ENCODE measurements at places on chromosomes 5 and 9. TPM values are rescaled to one million over a fixed set of nuclear protein-coding genes. Genes with fewer than 3 reads are reported as not detected.
A peak's percentile ranks its signal among the peaks of the same experiment; 100 is the strongest.

DNA sequence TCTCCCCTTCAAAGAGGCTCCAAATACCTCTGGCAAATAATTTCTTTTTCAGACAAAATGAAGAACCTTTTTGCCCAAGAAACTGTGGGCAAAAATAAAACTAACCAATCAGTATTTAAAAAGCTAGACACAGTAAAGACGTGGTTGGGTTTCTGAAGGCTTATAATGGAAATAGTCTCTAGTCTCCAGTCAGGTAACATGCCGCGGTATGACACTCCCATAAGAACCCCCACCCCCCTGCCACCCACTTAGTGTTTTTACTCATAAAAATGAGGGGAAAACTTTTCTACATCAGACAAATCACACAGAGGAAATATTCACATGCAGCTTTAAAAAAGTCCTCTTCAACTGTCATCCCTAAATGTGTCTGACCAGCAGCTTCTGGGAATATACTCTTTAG, 105.3 kb downstream of the THBS4 start:
- peaks cover 12% of the 10 kb centered on the region for H3K36me3 ChIP-seq
- H3K4me1 ChIP-seq, result peaks cover 12% of the 10 kb centered on the region
- H3K27ac ChIP-seq, result no peak overlapping the region
- H3K4me3 ChIP-seq, result no peak overlapping the region
- DNase-seq, result no peak
- H3K27me3 ChIP-seq, result peaks cover 3% of the 10 kb centered on the region

DNA sequence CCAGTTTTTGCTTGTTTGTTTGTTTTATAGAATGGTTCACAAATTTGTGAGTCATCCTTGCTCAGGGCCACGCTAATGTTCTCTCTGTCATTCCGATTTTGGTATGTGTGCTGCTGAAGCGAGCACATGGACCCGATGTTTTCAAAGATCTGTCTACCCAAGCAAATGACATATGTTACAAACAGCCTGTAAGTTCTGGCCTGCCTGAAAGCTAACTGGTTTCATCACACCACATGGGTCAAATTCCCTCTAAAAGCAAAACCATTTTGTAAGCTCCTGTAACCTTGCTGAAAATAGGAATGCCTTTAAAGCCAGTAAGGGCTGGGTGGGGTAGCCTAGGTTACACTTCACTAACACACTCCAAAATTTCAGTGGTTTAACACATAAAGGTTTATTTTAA, 25.4 kb downstream of the DMRT3 start:
- no peak overlapping the region for H3K27ac ChIP-seq
- H3K4me3 ChIP-seq, result no peak overlapping the region
- peak; percentile 17 for DNase-seq

DNA sequence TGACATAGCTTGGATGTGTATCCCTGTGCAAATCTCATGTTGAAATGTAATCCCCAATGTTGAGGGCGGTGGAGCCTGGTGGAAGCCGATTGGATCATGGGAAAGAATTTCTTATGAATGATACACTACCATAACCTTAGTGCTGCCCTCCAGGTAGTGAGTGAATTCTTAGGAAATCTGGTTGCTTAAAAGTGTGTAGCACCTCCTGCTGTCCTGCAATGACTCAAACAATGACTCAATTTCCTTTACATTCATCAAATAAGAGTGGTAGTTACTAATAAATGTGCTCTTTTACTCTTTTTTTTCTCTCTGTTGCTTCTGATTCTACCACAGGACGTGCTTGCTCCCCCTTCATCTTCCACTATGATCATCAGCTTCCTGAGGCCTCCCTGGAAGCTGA, 1696.0 kb upstream of the CDH9 start:
- no peaks in the 10 kb centered on the region for H3K36me3 ChIP-seq
- no peak overlapping the region for H3K27ac ChIP-seq
- no peaks in the 10 kb centered on the region for H3K4me1 ChIP-seq
- no peak overlapping the region for H3K4me3 ChIP-seq
- H3K27me3 ChIP-seq, result no peaks in the 10 kb centered on the region

GRCh38 chr9:98809311-98810101, 2.0 kb downstream of the GALNT12 start:
- DNase-seq, result no peak
- H3K4me1 ChIP-seq, result peaks cover 26% of the 10 kb centered on the region
- H3K27ac ChIP-seq, result no peak overlapping the region
- peaks cover 5% of the 10 kb centered on the region for H3K36me3 ChIP-seq
- peaks cover 59% of the 10 kb centered on the region for H3K27me3 ChIP-seq

DNA sequence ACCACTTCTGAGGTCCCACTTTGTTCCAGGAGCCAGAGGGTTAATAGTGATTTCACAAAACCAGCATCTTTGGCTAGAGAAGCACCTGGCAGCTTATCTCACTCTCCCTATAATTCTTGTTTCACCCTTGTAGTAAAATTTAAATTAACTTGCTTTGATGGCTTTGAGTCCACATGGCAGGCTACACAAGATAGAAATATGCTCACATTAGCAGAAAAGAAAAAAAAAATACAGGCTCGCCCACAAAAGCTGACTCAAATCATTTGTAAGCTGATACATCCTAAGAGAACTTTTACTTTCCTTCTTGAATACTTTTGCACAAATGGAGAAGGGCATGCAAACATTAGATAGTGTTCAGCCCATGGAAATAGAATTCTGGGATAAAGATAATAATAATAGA, 36.2 kb downstream of the TNFSF15 start:
- no peak overlapping the region for H3K4me3 ChIP-seq
- peaks cover 11% of the 10 kb centered on the region for H3K27me3 ChIP-seq
- H3K4me1 ChIP-seq, result no peaks in the 10 kb centered on the region

DNA sequence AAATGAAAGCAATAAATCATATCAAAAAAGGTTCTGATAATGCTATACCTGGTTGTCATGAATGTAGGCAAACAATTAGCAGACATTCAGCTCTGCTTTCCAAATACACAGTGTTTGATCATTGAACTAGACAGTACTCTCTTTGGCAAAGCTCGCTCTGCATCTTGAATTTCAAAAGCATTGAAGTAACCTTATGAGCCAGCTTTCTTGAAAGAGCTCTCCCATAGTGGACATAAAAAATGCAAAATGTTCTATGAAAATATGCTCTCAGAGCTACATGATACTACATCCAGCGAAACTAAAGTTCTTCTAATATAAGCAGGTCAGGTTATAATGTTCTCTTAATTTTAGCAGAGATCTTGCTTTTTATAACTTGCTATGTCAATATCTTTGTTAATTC, 533.4 kb downstream of the CSNK1G3 start:
- DNase-seq, result no peak
- no peak overlapping the region for H3K27ac ChIP-seq
- no peaks in the 10 kb centered on the region for H3K36me3 ChIP-seq
- H3K4me3 ChIP-seq, result no peak overlapping the region
- no peaks in the 10 kb centered on the region for H3K27me3 ChIP-seq
- H3K4me1 ChIP-seq, result no peaks in the 10 kb centered on the region

DNA sequence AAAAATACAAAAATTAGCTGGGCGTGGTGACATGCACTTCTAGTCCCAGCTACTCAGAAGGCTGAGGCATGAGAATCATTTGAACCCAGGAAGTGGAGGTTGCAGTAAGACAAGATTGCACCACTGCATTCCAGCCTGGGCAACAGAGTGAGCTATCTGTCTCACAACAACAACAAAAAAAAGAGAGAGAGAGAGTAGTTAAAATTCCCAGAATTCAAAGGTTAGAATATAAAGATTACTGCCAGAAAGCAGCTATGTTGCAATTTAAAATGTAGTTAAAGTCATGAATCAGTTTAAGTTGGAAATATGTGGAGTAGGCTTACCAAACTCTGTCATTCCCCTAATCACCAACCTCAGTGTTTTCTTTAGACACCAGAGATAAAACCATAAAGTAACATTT, 58.7 kb upstream of the SUSD1 start:
- H3K27ac ChIP-seq, result peak overlapping the region; percentile 85
- peak overlapping the region; percentile 51 for H3K4me3 ChIP-seq
- H3K36me3 ChIP-seq, result peaks cover 18% of the 10 kb centered on the region
- DNase-seq, result peak; percentile 58
- peaks cover 10% of the 10 kb centered on the region for H3K4me1 ChIP-seq

DNA sequence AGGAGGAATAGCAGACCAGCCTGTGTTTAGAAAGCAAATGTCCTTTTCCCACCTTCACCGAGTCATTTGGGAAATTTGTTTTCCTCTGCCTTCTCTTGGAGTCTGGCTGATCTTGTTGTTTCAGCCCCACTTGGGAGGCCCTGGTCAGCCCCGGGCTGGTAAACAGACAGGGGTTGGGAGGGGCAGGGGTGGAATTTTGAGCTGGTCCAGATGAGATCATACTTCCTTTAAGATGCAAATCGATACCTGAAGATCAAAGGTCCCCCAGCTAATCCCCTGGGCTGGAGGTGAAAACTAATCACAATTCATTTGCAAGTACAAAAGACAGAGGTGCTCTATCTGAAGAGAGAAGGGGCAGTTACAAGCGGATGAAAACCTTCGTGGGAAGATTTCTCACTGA, 118.4 kb downstream of the PAPPA start:
- no peak for DNase-seq
- peaks cover 39% of the 10 kb centered on the region for H3K36me3 ChIP-seq
- no peak overlapping the region for H3K27ac ChIP-seq
- no peak overlapping the region for H3K4me3 ChIP-seq

DNA sequence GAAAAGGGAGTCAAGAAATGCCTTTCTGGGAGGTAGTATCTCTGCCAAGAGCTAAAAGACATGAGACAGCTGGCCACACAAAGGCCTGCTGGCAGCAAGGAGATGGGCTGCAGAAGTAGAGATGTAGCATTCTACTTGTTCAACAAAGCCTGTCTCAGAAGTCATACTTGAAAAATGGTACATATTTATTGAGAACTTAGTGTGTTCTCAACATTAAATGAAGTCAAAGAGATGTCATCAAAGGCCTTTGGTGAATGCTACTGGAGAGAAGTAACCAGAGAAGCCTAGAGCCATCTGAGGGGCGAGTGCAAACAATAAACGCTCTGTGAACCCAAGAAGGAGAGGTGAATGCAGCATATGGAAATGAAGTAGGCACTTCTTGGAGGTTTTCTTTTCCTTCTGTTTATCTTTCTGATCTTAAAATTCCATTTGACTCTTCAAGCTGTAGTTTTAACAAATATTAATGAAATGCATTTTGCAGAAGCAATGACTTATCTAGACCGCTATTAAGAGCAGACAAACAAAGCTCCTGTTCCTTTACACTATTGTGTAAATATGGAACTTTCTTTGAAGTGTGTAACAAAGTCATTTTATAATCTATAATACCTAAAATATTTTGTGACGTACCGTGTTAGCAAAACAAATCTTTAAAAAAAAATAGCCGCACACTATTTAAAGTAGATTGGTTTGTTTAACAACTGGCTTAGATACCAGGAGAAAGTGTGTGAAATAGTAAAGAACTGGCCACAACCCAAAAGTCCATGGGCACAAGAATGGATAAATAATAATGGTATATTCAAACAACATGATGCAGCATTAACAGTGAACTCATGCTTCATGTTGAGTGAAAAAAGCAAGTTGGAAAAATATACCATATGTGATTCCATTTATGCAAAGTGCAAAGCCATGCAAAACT, 70.2 kb downstream of the ZNF608 start:
- no peak for DNase-seq
- H3K4me3 ChIP-seq, result no peak overlapping the region
- H3K4me1 ChIP-seq, result peaks cover 15% of the 10 kb centered on the region
- H3K27ac ChIP-seq, result no peak overlapping the region
- peaks cover 3% of the 10 kb centered on the region for H3K27me3 ChIP-seq

GRCh38 chr9:82599336-82599949, 463.5 kb downstream of the RASEF start:
- no peak for DNase-seq
- no peaks in the 10 kb centered on the region for H3K36me3 ChIP-seq
- no peaks in the 10 kb centered on the region for H3K4me1 ChIP-seq
- H3K27ac ChIP-seq, result no peak overlapping the region

- H3K36me3 ChIP-seq, result peaks cover 4% of the 10 kb centered on the region
- no peak overlapping the region for H3K4me3 ChIP-seq
- H3K4me1 ChIP-seq, result peaks cover 23% of the 10 kb centered on the region
- no peak overlapping the region for H3K27ac ChIP-seq
Measured at GRCh38 chr9:79431019-79431679, 140.6 kb upstream of the TLE4 start.

- no peak overlapping the region for H3K4me3 ChIP-seq
- no peak overlapping the region for H3K27ac ChIP-seq
- no peak for DNase-seq
- H3K27me3 ChIP-seq, result peaks cover 53% of the 10 kb centered on the region
Measured at GRCh38 chr9:38346811-38347210, 45.7 kb upstream of the ALDH1B1 start.

GRCh38 chr9:134196911-134197310, 32.5 kb upstream of the RNU6ATAC start:
- no peaks in the 10 kb centered on the region for H3K36me3 ChIP-seq
- no peaks in the 10 kb centered on the region for H3K4me1 ChIP-seq
- DNase-seq, result no peak
- peaks cover 32% of the 10 kb centered on the region for H3K27me3 ChIP-seq
- H3K27ac ChIP-seq, result no peak overlapping the region
- no peak overlapping the region for H3K4me3 ChIP-seq

GRCh38 chr5:100861148-100861547, 41.9 kb downstream of the ST8SIA4 start:
- H3K4me3 ChIP-seq, result no peak overlapping the region
- DNase-seq, result no peak
- no peak overlapping the region for H3K27ac ChIP-seq
- H3K27me3 ChIP-seq, result no peaks in the 10 kb centered on the region
- H3K36me3 ChIP-seq, result peaks cover 5% of the 10 kb centered on the region

- no peak overlapping the region for H3K4me3 ChIP-seq
- H3K27me3 ChIP-seq, result no peaks in the 10 kb centered on the region
- H3K36me3 ChIP-seq, result peaks cover 9% of the 10 kb centered on the region
- no peak for DNase-seq
Measured at GRCh38 chr5:37198842-37199241, 50.3 kb downstream of the CPLANE1 start.

GRCh38 chr5:71705421-71705820, 13.7 kb upstream of the CARTPT start:
- no peak overlapping the region for H3K4me3 ChIP-seq
- no peak for DNase-seq
- peaks cover 41% of the 10 kb centered on the region for H3K27me3 ChIP-seq
- no peak overlapping the region for H3K27ac ChIP-seq
- no peaks in the 10 kb centered on the region for H3K36me3 ChIP-seq

DNA sequence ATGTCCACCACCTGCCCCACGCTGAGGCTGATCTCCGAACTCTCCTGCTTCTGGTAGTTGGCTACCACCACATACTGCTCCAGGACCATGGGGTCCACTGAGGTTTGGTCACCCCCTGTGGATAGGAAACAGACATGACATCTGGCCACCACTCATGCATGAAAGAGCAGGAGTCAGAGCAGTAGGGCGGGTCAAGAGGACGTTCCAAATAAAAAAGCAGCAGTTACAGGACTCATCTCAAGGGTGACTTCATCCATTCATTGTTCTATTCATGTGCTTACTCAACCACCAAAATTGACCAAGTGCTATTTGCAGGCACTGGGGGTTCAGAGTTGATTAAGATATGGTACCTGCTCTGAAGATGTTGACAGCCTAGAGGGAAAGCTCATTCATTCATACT, 79.2 kb upstream of the UBTD2 start:
- H3K36me3 ChIP-seq, result peaks cover 24% of the 10 kb centered on the region
- no peaks in the 10 kb centered on the region for H3K27me3 ChIP-seq
- DNase-seq, result no peak

The HNRNPAB gene
- total RNA-seq, result 153 TPM

The SLC45A2 gene
- not detected for total RNA-seq

The SPAG8 gene
- total RNA-seq, result 1.7 TPM

The F2RL2 gene
- total RNA-seq, result 82.9 TPM

The SLC46A2 gene
- not detected for total RNA-seq

The SPINK9 gene
- not detected for total RNA-seq
